NCI-H226 (cell line): ENCODE measurements at places on chromosomes 2 and 18.

DNA sequence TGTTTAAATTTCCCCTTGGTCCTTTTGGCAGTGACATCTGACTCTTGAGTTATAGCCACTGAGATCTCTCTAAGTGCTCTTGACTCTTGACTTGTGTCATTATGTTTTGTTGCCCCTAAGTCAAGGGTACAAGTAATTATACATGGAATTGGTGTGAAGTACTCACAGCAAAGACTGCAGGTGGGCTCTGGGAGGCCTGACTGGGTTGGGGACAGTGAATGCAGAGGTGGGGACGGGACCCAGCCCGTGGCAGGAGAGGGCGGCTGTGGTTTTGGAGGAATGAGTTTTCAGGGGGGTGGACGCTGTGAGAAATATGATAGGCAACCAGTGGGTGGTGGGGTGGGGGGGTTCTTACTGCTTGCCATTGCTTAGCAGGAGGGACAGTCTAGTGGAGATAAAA lies 97.8 kb downstream of the NCK2 start:
- no peak for DNase-seq

GRCh38 chr2:14905571-14905970 lies 273.1 kb downstream of the LRATD1 start:
- no peak for DNase-seq

- DNase-seq, result no peak
These were observed 34.3 kb upstream of the EPHA4 start for GRCh38 chr2:221606424-221606823.

GRCh38 chr18:55433648-55434047 lies 154.3 kb downstream of the TCF4 start:
- DNase-seq, result no peak

DNA sequence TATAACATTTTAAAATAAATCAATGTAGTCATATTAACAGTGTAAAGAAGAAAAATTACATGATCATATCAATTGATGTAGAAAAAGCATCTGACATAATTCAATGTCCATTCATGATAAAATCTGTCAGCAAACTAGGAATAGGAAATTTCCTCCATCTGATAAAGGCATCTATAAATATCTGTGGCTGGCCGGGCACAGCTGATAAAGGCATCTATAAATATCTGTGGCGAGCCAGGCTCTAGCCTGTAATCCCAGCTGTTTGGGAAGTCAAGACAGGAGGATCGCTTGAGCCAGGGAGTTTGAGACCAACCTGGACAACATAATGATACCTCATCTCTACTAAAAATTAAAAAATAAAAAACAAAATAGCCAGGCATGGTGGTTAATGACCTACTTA lies 18.1 kb upstream of the RANBP2 start:
- DNase-seq, result no peak

GRCh38 chr18:32624182-32624723 lies 148.6 kb downstream of the KLHL14 start:
- DNase-seq, result no peak

- no peak for DNase-seq
These were observed 85.9 kb upstream of the FOXI3 start for GRCh38 chr2:88538362-88538917.

GRCh38 chr18:48319801-48320638 lies 89.2 kb downstream of the ZBTB7C start:
- DNase-seq, result peak; percentile 67

GRCh38 chr2:135694711-135695110 lies 46.9 kb upstream of the UBXN4 start:
- DNase-seq, result no peak

DNA sequence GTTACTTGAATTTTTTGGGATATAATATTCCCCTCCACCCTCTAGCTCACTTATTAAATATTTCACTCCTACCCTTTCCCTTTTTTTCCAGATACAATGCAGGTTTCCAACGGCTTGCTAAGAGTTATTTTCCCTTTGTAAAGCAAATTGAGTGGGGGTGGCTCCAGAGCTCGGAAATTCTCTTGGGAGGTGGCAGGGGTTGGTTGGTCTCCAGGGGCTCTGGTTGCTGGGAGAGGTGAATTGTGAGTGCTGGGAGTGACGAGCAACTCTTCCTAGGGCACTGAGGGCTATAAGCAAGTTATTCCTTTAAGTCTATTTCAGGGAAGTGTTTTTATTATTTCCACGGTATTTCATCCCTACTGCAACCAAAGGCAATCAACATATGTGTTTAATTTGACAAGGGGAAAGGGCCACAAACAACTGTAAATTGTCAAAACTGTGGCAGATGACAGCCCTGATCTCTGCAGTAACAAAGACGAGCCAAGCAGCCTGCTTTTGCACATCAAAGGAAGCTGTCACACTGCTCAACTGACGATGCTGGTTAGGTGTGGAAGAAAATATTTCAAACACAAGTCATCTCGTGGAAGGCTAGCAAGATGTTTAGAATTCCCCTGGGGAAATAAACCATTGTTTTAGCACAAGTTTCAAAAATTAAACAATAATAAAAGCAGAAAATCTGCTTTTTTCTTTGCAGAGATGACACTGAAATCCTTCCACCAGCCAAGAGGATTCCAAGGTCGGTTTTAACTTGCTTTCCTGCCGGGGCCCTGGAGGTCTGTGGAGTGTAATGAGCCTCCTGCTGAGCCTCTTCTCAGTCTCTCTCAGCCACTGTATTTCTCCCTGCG lies 34.8 kb upstream of the ASXL2 start:
- DNase-seq, result no peak

GRCh38 chr18:47549021-47549540 lies 297.6 kb upstream of the SKOR2 start:
- no peak for DNase-seq

- DNase-seq, result no peak
These were observed 56.8 kb downstream of the POLR1A start for GRCh38 chr2:86048888-86049287.

- DNase-seq, result no peak
These were observed 609.2 kb upstream of the NXPH2 start for GRCh38 chr2:139389391-139389790.
